Activated CD8-positive, alpha-beta T cell treated with anti-CD3 and anti-CD28 coated beads for 36 hours (primary cell): ENCODE measurements at places on chromosomes 3 and 15. TPM values are rescaled to one million over a fixed set of nuclear protein-coding genes. Genes with fewer than 3 reads are reported as not detected.

- no peak for DNase-seq
These were observed 98.7 kb downstream of the VPS8 start for GRCh38 chr3:184910664-184911063.

- DNase-seq: no peak
These were observed 55.9 kb downstream of the MAP6D1 start for GRCh38 chr3:183769453-183769852.

- no peak for DNase-seq
These were observed 45.2 kb upstream of the ABI3BP start for GRCh38 chr3:101038393-101038792.

DNA sequence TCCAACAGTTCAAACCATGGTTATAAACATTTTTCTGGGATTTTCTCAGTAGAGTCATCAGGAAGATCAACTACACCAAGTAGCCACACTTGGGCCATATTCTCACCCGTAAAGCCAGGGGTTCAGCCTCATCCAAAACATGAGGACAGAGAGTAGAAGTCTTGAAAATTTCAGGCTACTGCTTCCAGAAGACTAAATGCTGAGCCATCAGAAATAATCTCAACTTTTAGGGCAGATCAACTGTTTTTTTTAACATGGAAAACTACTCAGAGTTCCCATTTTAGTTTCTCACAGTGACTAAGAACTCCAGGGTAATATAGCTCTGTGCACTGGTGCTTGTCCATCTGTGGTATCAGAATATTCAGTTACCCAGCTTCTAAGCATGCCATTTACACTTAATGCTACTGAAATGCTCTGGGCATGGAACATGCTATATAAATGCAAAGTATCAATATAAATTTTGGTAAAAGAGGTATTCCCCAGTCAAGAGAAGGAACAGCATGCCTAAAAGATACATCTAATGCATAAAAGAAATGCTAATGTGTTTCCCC, 300.1 kb upstream of the LRRN1 start:
- no peak for DNase-seq

- DNase-seq: no peak
These were observed 251.9 kb downstream of the TJP1 start for GRCh38 chr15:29570121-29570947.

- DNase-seq: no peak
These were observed 24.5 kb downstream of the RASA2 start for GRCh38 chr3:141511361-141511760.

GRCh38 chr3:100047455-100048141, 66.7 kb downstream of the FILIP1L start:
- no peak for DNase-seq

DNA sequence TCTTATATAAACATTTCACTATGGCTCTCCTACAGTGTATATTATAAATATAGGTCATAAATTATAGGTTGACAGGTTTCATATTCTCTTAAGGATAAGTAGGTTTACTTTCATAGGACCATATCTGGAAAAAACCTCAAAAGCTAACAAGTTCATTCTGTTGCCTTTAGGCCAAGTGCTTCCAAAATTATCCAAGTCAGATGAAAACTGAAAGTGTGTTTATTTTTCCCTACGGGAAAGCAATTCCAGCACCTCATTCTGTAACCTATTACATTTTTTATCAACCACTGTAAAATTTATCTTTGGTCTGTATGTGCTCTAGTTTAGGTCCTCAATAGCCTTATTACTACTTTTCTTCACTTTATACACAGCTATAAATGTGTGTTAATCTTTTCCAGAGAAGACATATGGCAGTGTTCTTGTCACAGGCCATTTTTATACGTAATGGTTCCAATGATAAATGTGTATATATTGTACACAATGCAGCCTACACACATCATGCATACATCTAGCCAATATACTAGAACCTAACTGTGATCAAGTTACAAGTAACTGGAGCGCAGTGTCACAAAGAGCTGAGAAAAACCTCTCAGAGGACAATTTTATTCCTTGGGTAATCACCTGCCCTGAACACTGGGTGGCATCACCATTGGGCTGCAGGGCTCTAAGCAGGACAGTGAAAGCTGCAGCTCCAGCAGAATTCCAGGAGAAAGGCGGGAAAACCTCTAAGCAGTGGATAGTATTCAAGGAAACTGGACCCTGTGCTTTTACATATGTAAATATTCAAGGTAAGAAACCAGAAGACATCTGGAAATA, 251.3 kb downstream of the CTNNB1 start:
- DNase-seq: no peak

DNA sequence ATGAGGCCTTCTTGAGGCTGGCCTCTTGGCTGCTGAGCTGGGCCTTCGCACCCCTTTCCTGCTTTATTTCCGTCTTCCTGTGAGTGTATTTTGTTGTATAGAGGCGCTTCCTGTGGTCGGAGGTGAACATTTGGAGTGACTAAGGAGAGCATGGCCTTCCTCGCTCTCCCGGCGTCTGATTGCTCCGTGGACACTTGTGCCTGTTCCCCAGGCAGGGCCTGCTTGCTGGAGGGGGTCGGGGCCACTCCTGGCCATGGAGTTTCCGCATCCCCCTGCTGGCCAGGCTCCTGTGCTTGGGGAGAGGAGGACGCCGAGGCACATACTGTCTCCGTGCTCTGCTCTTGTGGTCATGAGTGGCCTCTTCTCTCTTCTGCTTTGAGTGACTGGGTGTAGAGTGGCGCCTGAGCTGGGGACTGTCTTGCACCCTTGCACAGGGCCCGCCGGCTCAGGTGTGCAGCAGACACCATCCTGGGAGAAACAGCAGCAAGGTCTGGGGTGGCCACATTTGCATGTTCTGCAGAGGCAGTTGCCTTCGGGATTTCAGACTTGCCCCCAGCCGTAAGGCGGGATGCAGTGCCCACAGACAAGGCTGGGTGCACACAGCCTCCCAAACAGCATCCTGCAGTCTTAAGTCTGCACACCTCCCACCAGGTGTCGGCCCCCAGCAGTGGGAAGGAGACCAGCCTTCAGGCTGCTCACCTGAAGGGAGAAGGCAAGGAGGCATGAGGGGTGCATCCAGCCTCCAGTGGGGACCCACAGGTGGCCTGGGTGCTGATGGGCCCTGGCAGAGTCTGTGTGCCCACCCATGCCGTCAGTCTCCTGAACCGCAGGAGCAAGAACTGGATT, 16.4 kb downstream of the KLF13 start:
- DNase-seq: peak; percentile 55

- DNase-seq: peak; percentile 81
These were observed at the start of gene TMEM62 for GRCh38 chr15:43133430-43134156. TSS of gene TMEM62 (plus strand) at chr15:43133586. CDS start at chr15:43133803, 217 bp downstream.

DNA sequence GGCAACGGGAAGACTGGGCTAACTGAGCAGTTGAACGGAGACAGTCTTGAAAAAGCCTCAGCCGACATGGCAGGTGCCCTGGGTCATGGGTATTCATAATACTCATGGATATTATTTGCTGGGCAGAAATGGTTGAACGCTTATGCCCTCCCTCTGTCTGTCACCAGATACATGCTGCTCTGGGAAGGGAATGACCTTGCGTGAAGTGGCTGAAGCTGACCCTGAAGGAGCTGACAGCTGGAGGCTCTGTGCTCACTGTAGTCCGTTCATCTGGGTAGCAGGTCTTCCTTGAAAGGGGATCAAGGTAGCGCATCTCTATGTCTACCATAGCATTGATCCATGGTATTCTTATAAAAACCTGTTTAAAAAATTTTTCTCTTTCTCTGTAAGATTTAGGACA, 390.7 kb downstream of the PDCD6IP start:
- DNase-seq: no peak

- DNase-seq: no peak
These were observed 23.1 kb downstream of the TNK2 start for GRCh38 chr3:195885036-195885891.

GRCh38 chr15:62126364-62126763, 38.7 kb downstream of the C2CD4B start:
- no peak for DNase-seq

- DNase-seq: no peak
These were observed 177.8 kb downstream of the OTOL1 start for GRCh38 chr3:161674402-161674801.

- no peak for DNase-seq
These were observed 293.3 kb upstream of the THBS1 start for GRCh38 chr15:39287322-39288195.

- DNase-seq: no peak
These were observed 3.1 kb downstream of the NMNAT3 start for GRCh38 chr3:139674571-139675260.

GRCh38 chr15:75659141-75659771, 11.5 kb downstream of the SNX33 start:
- no peak for DNase-seq

- no peak for DNase-seq
These were observed 8.4 kb downstream of the SKIC8 start for GRCh38 chr15:78291052-78291451.

- no peak for DNase-seq
These were observed 57.6 kb upstream of the ATP11B start for GRCh38 chr3:182735672-182736071.

DNA sequence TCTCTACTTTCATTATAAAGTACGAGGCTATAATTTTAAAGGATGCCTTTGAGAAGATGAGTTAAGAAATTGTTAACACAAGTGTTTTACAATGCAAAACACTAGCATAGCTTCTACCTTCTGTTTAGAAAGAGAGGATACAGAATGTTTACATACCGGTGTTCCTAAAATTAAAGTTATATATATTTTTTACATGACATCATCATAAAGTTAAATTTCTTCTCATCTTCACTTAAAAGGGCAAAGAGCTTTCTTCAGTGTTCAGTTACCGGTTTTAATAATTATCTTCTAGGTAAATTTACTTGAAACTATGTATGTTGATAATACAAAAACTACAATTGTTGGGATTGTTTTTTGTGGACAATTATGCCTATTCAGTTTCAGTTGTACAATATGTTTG, 32.7 kb upstream of the TM2D3 start:
- no peak for DNase-seq

Gene LRRC31
- not detected for total RNA-seq

Gene TM4SF18
- not detected for total RNA-seq

Gene ANKRD34C
- total RNA-seq: not detected

Gene CMTM7
- 36.1 TPM for total RNA-seq

Gene ROBO2
- total RNA-seq: not detected

Gene EFCAB12
- total RNA-seq: 0.56 TPM

Gene GRAMD1C
- total RNA-seq: 0.29 TPM
